Psoas muscle (tissue), 8 donors: ENCODE measurements at places on chromosomes 16 and 17. TPM values are rescaled to one million over a fixed set of nuclear protein-coding genes. Genes with fewer than 3 reads are reported as not detected.

Gene CFAP52
- not detected for total RNA-seq

- no peak for DNase-seq
Observed at GRCh38 chr17:65385726-65386125, 175.7 kb downstream of the AXIN2 start.

GRCh38 chr17:57512691-57513090 is 232.4 kb downstream of the CCDC182 start:
- no peak for DNase-seq

Gene TBC1D3H
- not detected for total RNA-seq

DNA sequence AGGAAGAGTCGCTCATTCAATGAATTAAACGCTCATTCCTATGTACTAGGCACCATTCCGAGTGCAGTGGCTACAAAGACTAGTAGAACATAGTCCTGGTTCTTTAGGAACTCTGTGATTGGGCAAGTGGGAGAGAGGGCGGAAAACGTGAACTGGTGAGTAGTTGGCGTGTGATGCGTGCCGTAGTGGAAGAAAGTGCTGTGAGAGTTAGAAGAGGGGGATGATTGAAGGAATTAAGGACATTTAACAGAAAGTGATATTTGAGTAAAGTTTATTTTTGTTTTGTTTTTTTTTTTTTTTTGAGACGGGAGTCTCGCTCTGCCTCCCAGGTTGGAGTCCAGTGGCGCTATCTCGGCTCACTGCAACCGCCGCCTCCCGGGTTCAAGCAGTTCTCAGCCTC is 7.9 kb upstream of the SLFN14 start:
- no peak for DNase-seq

Gene UTS2R
- total RNA-seq = 1.3 TPM
